Osteoblast (primary cell): ENCODE measurements at places on chromosomes 12 and 14.

GRCh38 chr14:66025779-66026178 lies 460.4 kb upstream of the CCDC196 start:
- no peak for DNase-seq

DNA sequence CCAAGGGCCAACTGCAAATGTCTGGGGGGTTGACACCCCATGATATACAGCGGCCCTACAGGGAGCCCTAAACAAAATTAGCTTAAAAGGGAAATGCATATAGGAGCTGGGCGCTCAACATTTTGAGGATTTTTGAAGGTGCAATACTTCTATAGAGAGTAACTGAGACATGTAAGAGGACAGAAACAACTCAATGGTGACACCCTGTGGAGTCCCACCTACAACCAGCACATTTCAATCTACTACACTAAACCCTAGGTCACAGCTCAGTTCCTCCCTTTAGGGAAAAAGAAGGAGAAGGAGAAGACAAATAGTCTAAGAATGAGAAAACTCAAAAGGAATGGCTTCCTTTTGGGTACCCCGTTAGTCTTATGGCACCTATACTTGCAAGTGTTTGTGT lies 1010.5 kb upstream of the NOVA1 start:
- no peak for DNase-seq

- peak; percentile 74 for DNase-seq
Observed at GRCh38 chr12:115037830-115038229, 353.9 kb upstream of the TBX3 start.

DNA sequence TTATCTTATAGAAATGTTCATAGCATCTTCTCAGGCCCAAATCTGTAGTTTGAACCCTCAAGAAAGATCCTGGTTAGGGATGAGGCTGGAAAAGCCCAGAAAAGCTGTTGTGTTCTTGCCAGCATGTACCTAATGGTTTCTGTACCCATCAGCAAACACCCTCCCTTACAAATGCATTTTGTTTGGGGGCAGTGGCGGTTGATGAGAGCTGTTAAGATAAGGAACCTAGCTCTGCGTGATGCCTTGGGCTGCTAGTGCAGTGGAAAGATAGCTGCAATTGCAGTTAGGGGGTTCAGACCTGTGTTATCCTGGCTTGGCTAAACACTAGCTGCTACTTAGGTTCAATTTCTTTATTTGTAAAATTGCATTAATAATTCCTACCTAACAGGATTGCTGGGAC lies 3.6 kb downstream of the TPH2 start:
- DNase-seq: no peak

- no peak for DNase-seq
Observed at GRCh38 chr14:91082282-91082681, 21.8 kb upstream of the RPS6KA5 start.

DNA sequence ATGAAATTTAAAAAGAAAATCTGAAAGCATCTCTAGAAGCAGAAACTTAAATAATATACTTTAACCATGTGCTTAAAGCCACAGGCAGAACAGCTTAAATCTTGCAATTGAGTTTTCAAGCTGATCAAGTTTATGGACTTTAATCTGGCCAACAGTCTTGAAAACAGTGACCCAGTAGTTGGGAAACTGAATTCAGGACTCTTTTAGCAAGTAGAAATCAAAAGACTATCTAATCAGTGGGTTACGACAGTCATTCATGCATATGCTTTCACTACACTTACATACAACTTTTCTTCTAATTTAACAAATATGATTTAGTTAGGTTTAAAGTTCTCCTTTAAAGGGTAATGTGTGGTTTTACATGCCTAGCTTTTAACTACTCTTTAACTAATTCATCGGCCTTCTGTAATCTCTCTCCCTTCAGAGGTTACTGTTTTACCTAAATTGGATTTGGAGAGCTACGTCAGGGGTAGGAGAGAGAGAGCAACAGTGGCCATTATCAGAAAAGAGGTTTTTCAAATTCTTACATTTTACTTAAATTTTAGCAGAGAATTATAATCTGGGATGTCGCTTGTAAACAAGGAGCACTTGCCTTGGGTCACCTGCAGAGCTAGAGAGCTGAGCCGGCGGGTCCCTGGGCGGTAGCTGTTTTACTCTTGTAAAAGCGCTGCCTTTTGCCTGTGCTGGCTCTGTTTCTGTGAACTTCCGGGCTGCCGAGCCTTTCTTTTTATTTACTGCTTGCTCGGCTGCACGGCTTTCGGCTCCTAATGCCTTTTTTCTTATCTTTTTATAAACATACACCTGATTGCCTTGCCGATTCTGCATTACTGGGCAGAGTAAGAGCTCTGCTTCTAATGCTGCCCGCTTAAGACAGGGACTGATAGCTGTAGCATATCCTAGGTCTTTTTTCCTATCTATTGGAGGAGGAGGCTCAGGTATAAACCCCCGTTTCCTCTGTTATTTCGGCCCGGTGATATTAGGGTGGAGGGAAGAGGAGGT lies 17.4 kb upstream of the LYZ start:
- DNase-seq: peak; percentile 22

- DNase-seq: peak; percentile 71
Observed at GRCh38 chr12:13099066-13099843, 4.2 kb downstream of the GSG1 start.

GRCh38 chr12:54292083-54292930 lies 8.5 kb downstream of the NFE2 start:
- DNase-seq: peak; percentile 37
